ENCODE measurements at places on chromosomes 11 and 22.

- DNase-seq = no peak
Observed at GRCh38 chr11:65538915-65539743, 14.2 kb downstream of the SCYL1 start.

GRCh38 chr11:72240461-72241290 lies 3.3 kb downstream of the PHOX2A start:
- DNase-seq = no peak

DNA sequence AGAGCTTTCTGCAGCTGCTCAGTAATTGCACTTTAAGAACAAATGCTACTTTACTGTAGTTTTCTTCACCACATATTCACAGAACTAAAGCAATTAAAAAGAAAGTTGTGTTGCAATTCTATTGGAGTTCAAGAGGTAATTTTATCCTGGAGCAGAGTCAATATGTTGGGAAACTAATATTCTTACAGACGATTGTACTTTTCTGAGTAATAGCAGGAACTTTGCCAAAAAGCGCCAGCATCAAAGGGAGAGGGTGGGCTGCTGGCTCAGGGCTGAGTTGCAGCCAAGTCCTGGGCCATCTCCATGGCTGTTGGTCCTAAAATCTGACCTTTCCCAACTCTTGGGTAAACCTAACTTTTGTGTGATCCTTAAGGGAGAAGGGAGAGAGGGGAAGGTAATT lies 73.6 kb upstream of the MYO18B start:
- no peak for DNase-seq

DNA sequence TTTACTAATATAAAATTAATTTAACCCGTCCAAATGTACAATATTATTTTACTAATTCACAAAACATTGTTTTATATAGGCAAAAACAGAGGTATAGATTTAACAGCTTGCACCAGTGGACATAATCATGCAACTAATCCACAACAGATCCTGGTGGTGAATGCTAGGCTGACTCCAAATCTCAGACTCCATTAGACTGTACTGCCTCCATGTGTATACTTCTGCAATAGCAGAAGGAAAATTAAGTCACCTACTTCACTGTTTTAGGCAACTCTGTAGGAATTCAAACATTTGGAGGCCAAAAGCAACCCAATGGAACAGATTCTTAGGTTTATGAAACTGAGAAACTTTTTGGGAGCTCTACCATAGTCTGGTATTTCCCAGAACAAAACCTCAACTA lies 30.0 kb upstream of the RAB39A start:
- DNase-seq = no peak

- DNase-seq = no peak
Observed at GRCh38 chr22:50284479-50284878, 14.3 kb upstream of the MAPK11 start.

- no peak for DNase-seq
Observed at GRCh38 chr11:45037434-45038005, 86.8 kb upstream of the TP53I11 start.

DNA sequence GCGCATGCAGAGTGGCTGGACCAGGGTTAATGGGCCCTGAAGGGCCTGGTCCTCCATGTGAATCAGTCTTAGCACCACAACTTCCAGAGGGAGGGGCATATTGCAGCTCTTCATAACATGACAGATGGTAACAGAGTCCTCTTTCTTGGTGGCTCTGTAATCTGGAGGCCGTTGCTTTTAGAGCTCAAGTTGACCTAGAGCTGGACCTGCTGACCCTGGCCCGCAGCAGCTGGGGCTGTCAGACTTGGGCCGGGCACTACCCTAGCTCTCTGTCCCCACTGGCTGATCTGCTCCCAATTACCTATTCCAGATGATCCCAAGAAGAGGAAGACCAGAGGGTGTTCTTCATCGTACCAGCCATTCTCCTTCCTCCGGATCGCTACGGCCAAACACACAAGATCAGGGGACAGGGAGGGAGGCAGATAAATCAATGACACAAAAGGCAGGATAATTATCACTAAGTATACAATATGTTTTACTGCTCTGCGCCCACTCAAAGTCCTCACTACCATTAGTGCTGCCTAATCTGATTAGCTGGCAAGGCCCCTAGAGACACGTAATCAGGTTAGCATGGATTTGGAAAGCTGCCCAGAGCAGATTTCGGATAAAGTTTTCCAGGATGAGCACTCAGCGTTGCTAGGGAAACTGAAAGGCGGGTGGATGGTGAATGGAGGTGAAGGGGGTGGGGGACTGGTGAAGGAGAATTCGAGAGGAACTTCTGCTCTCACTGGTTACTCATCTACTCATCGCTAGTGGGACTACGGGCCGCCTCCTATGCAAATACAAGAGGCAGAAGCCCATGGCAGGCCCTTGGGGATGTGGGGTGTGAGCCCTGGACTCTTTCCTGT lies 64.5 kb upstream of the PHOX2A start:
- DNase-seq = peak; percentile 100

DNA sequence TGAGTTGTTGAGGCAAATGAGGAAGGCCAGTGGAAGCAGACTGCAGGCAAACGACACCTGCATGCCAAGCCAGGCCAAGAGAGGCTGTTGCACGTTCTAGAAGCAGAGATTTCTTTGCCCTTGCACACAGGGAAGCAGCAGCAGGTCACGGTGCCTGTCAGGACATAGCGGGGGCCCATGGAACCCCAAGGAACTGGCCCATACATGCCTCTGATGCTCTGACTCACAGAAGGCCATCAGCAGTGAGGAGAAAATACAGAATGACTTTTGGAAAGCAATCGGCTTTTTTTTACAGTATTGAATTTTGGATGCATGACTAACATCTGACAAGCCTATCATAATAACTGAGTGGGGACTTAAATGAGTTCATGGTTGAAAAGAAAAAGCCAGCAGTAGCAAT lies 123.9 kb downstream of the MPPED1 start:
- no peak for DNase-seq

- DNase-seq = no peak
Observed at GRCh38 chr22:43820651-43821305, 8.7 kb upstream of the EFCAB6 start.

DNA sequence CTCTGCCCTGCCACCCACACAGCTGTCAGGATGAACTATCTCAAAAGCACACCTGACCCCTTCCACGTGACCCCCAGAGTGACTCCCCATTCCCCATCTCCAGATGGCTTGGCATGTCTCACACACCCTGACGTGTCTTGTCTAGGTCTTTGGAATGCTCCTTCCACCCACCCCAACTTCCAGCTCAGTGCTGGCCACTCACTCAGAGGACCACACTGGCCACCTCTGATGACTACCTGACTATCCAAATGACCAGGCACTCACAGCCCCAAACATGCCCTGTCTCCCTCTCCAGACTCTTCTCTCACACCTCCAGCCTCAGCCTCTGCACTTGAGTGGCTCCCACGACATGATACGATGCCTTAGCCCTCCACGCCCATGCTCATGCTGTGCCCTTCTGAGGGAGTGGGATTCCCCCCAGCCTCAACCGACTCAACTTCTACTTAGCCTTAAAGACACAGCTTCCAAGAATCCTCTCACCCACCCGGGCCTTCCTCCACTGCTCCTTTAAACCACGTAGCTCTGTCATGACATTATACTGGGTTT lies 259.4 kb downstream of the BUD13 start:
- no peak for DNase-seq

- no peak for DNase-seq
Observed at GRCh38 chr11:125192717-125193415, 28.3 kb downstream of the PKNOX2 start.

GRCh38 chr11:57316017-57316416 lies 8.7 kb downstream of the TNKS1BP1 start:
- no peak for DNase-seq

- DNase-seq = no peak
Observed at GRCh38 chr22:30297276-30297990, 8.1 kb upstream of the CASTOR1 start.

DNA sequence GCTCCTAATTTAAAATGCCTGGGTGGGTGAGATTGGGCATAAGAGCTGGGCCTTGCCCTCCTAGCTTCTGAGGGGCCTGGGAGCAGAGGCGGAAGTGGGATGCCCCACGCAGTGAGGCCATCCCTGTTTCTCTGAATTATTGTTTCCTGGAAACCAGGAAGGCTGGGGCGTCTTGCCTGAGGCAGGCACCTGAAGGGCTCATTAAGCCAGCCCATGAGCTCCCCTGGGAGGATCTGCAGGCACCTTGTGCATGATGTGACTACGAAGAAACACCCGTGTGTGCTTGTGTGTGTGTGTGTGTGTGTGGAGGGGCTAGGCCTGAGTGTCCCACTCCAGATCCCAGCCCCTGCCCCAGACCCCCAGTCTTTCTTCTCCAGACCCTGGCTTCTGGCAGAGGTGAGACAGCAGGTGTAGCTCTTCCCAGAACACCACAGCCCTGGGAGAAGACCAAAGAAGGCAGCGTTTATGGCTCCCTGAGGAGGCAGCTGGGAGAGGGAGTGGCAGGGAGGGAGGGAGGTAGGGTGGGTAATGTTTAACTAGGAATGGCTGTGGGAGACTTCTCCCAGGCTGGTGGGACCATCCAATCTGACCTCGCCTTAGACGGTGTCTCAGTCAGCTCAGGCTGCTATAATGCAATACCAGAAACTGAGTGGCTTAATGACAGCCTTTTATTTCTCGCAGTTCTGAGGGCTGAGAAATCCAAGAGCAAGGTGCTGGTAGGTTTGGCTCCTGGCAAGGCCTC lies 2.1 kb upstream of the BATF2 start:
- DNase-seq = no peak

DNA sequence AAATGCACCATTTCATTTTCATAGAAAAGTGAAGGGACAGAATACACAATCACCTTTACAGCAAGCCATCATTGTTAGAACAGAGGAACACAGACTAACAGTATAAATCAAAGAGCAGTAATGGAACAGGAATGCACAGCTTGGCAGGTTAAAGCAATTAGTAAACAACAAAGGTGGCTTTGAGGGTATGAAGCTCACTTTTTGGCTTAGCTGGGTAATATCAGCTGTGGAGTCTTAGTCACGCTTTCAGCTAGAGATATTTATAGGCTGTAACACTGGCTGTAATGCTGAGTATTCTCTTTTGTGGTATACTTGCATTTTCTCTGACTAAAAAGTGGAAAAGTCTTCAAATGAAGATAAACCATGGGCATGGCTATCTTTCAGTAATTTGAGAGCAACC lies 1780.5 kb downstream of the LRRC4C start:
- DNase-seq = no peak

DNA sequence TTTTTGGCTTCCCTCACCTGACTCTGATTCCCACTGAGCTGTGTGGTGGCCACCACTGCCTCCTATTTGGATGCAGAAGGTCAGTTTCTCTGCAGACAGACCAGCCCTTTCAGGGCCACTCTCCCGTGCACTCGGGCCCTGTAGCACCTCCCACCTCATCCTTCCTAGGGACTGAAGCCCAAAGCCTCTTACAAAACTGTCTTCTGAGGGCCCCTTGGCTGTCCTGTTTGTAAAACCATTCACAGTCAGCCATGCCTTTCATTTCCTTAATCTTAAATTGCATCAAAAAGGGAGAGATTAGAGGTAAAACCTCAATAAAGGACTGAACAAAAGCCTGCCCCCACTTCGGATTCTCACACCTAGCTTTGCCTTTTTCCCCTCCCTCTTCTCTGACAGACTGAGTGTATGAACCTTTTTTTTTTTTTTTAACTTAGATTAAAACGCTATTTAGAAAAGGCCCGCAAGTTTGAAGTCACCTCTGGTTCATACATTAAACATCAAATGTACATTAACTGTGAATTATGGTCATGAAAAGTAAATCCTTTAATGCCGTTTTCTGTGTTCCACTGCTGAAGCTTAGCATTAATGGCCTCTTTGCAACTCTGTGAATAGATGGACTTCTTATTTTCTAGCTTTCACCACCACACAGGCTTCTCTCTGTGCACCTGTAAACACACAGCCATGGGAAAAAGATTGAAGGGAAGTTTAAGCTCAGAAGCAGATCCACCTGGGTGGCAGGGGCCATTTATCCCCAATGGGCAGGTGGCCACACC lies 247.2 kb upstream of the CADM1 start:
- DNase-seq = no peak

- DNase-seq = no peak
Observed at GRCh38 chr11:6608726-6609501, 3.1 kb downstream of the TAF10 start.

- DNase-seq = no peak
Observed at GRCh38 chr22:36192542-36192941, 9.1 kb downstream of the APOL4 start.

- no peak for DNase-seq
Observed at GRCh38 chr11:32421992-32422391, 13.3 kb downstream of the WT1 start.

DNA sequence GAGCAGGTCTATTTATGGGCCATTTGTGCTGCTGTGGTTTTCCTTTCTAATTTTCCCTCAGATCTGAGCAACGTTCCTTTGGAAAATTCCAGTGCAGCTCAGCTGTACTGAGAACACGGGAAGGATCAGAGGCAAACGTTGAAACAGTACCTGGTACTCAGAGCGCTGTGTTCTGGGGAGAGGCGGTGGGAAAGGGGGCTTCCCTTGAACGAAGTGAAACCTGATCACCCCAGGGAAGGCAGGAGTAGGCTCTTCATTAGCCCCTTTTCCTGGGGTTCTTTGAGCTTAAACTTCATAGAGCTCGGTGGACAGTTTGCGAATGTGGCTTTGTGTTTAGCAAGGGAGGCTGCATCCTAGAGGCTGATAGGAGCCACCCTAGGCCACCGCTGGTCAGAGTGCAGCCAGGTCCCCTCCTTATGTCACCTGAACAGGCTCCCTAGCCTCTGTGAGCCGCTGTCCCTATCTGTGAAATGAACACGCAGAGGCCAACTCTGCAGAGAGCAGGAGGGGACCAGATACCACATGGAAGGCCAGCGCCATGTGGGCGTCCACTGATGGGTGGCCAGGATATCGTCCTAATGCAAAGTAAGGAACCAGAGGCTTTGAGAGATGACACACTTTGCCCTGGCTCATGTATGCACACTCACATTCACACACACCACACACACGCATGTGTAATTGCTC lies 1464.8 kb downstream of the BRD1 start:
- no peak for DNase-seq

- no peak for DNase-seq
Observed at GRCh38 chr22:43412808-43413795, 1.3 kb downstream of the MPPED1 start.

DNA sequence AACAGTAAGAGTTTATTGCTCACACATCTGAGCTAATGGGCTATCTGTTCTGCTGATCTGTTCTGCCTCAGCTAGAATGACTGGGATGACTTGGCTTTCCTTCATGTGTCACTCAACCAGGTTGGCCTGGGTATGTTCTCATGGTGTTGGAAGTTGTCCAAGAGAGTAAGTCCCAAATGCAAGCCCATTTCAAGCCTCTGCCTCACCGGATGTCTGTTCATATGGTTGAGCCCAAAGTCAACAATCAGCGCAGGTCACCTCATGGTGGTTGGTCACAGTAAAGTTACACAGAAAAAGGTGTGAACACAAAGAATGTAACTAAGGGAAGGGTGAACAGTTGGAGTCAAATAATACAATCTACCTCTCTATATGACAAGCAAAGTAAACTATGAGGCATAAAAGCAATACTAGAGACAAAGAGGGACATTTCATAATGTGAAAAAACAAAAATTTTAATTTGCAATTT lies 1.9 kb downstream of the GDPD4 start:
- no peak for DNase-seq

- DNase-seq = peak; percentile 54
Observed at GRCh38 chr11:114262681-114263512, 33.3 kb upstream of the NNMT start.

GRCh38 chr22:17106785-17107546 lies 14.2 kb downstream of the TMEM121B start:
- DNase-seq = no peak

- DNase-seq = no peak
Observed at GRCh38 chr11:121889931-121890330, 226.1 kb downstream of the BLID start.
